ENCODE measurements at places on chromosomes 13 and 19.
A peak's percentile ranks its signal among the peaks of the same experiment; 100 is the strongest.

GRCh38 chr19:21084343-21084742 lies 2.3 kb downstream of the ZNF714 start:
- no peak for DNase-seq

- DNase-seq, result no peak
Observed at GRCh38 chr19:24048261-24048660, 38.7 kb upstream of the ZNF254 start.

- DNase-seq, result no peak
Observed at GRCh38 chr13:100870898-100871297, 196.3 kb upstream of the TMTC4 start.

GRCh38 chr13:77779552-77780272 lies 82.2 kb downstream of the SLAIN1 start:
- peak; percentile 73 for DNase-seq

DNA sequence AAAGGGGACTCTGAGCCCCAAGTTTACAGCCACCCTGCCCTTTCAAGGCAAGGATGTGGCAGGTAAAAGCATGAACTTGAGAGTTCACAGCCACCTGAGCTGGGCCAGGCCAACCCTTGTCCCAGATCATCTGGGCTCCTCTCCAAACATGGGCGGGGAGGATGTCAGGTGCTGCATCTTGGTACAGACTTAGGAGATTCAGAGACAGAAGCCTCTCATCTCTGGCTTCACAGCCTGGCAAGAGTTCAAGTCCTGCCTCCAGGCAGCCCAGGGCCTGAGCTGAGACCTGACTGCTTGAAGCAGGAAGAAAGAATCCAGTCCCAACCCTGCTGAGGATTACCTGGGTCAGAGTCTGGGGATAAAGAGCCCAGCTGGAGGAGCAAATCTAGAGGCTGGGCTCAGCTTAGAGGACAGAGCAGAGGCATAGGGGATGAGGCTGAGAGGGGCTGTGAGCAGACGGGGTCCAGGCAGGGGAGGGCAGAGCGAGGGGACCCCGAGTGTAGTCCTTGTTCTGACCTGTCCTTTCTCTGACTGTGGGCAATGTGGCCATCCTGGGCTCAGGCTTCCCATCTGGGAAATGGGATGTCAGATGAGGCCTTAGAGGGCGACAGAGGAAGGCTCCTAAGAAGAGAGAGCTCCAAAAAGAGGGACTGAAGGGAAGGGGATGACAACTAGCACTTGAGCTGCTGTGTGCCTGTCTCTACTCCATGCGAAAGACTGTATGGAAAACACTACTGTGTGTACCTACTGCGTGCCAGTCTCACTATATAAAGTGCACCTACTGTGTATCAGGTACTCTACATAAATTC lies 6.6 kb upstream of the OR10H5 start:
- DNase-seq, result no peak

- no peak for DNase-seq
Observed at GRCh38 chr19:428149-428548, 19.2 kb upstream of the C2CD4C start.

DNA sequence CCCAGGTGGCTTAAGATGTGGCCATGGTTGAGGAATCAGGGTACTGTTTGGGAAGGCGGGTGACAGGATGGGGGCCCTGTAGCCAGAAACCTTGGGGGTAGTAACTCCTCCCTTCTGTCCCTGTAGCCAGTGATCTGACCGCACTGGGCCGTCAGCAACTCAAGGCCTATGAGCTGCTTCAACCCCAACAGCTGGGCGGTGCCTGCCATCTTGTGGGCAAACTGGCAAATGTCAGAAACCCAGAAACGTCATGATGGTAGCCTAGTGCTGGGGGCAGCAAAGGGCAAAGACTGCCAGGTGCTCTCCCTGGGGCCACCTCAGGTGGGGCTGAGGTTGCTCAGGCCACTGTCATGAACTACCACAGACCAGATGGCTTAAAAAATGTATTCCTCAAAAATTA lies 3.5 kb downstream of the COPE start:
- DNase-seq, result peak; percentile 51

DNA sequence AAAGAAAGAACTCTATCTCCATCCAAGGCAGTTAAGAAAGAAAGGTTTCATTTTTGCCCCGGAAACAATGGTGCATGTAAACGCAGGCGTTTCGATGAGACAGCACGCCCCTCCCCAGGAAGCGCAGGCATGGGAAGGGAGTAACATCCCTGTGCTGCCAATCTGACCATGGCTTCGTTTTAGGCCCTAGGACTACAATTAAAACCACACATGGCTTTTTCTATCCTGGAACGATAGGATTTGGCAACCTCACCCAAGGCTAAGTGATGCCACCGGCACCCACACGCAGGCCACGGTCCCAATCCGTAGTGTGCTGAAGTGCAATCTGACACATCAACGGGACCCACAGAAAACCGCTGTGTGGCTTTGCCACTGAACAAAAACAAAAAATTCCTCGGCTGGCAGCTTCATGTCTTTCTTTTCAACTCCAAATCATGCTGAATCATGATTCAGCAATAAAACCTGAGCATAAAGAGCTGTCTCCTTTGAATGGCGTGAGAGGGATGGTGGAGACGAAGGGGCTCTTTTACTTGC lies 24.2 kb downstream of the RANBP3 start:
- peak; percentile 78 for DNase-seq

DNA sequence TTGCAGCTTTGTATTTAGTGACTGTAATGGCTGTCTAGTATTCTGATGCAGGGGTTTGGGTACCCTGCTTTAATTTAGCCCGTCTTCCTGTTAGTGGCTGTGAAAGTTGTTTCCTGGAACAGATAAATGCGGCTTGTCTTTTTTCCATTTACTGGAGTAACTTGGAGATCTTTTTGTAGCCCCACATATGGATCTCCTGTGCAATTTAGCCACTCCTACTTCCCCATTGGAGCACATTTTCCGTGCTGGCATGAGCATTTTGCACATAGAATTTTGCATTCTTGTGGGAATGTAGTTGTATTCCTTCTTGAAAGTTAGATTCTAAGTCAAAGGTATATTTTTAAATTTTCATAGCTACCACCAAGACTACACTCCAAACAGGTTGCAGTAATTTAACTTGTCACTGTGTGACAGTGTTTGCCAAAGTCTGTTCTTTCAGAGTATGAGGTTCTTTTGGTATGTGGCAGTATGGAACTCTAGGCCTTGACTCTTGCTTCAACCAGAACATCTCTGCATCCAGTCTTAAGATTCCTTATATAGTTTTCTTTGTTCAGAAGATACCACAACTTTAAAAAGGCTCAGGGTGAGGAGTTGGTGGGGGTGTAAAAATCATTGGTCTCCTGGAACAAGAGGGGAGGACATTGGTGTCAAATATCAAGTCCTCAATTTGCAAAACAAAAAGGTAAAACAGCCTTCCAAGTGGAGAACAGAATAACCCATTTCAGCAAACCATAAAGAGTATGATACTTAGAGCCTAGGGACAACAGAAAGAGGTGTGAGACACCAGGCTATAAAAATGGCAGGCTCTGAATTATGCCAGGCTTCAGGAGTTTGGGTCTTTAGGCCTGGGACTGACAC lies 21.1 kb upstream of the CCDC97 start:
- DNase-seq, result no peak

- DNase-seq, result no peak
Observed at GRCh38 chr19:49758292-49758691, 4.8 kb downstream of the TSKS start.

- DNase-seq, result peak; percentile 98
Observed at GRCh38 chr19:49363268-49364082, at the start of gene DKKL1. TSS of gene DKKL1 (plus strand) at chr19:49363877. CDS start at chr19:49363999, 122 bp downstream.

DNA sequence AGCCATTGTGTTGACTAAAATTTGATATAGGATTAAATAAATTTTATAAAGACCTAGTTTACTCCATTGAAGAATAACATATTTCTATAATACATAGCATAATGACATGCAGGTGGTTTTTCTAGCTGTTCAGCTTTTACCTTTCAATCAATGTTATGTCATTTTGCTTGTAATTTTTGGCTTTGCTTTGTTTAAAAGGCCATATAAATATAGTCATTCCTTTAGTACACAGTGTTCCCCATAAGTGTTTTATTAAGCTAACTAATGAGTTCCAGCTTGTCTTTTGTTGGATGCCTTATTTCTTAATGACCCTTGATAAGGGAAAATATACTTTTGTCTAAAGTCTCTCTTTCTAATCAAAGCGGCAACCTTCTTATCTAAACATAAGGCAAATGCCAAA lies 906.3 kb upstream of the GPC6 start:
- DNase-seq, result no peak

GRCh38 chr19:29122185-29122584 lies 90.8 kb downstream of the UQCRFS1 start:
- DNase-seq, result no peak

GRCh38 chr19:33290956-33291622 lies 11.2 kb downstream of the CEBPA start:
- no peak for DNase-seq
